ENCODE measurements at places on chromosomes 2 and 18. TPM values are rescaled to one million over a fixed set of nuclear protein-coding genes. Genes with fewer than 3 reads are reported as not detected.

DNA sequence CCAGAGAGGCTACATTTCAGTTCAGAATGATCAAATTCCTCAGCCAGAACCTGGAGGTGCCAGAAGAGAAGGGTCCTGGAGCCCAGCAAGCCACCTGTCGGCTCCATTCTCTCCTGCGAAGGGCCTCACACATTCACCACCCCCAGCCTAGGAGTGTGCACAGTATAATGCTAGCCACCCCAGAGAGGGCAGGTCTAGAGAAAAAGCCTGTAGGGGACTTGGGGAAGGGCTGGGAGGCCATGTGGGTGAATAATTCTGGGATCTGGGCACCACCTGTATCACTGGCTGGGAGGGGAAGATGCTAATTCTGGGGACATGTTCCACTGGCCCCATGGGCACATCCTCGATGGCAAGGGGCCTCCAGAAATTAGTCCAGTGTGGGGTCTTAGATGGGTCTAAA lies 127.6 kb upstream of the HNMT start:
- no peak for DNase-seq

- no peak for DNase-seq
Observed at GRCh38 chr2:134170294-134170693, 83.6 kb upstream of the MGAT5 start.

DNA sequence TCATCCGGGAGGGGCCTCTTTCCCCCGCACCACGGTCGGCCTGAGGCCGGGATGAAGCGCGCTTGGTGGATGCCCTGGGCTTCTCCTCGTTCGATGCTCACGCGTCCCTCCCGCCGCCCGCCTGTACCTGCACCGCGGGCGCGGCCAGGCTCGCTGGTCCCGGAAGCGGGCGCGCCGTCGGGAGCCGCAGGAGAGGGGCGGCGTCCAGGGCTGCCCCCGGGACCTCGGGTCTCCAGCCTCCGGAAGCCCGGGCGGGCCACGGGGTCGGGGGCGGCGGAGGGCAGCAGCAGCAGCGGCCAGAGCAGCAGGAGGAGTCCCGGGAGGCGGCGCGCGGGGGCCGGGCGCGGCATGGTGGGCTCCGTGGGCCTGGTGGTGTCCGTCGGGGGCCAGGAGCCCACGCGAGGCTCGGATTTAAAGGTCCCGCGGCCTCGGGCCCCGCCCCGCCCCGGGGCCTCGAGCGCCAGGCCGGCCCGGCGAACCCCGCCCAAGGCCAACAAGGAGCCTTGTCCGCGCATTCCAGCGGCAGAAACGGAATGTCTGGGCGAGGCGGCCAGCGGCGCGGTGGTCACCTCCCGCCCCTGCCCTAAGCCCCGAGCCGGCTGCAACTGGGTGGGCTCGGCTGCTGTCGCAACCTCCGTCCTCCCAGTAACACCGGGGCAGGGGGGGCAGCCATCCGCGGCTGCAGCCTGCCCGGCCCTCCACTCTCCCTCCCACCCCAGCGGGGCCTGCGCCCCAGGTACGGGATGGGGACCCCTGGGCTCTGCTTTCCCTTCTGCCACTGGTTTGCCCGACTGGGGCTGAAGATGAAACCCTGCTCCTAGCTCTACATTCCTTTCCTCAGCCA lies at the start of gene MATN3:
Gene MATN3 (minus strand): TSS at position 387 of the 844 bp plus-strand sequence. CDS start 37 bp downstream, at position 350.
- DNase-seq, result no peak

DNA sequence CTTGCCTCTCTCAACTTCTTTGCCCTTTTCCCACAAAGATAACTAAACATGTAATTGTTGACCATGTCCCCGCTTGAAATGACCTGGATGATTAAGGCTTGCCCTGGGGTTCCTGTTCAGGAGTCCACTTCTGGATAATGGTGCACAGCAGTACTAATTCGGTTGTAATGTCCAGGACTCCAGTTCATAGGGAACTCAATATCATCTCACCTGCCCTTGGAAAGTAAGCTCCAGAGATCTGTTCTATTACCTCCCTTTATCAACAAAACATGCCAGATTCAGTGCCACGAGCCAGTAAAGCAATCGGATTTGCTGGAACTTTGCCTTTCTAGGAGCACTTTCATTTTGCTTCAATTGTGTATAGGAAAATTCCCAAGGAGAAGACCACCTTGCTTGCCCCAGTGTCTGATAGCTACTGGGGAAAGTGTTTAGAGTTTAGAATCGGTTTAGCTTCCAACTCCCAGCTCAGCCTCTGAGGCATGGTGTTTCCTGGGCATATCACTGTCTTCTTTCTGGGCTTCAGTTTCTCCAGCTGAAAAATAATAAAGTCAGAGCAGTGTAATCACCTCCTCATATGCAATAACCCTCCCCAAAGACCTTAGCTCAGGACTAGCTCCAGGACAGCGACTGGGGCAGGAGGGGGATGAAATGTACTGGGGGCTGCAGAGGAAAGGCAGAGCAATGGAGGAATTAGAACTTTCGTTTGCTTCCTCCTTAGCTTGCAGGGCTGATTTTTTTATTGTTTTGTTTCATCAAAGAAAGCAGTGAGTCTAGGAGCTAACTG lies 162.6 kb upstream of the CYRIA start:
- no peak for DNase-seq

GRCh38 chr2:46369783-46370182 lies 72.6 kb downstream of the EPAS1 start:
- no peak for DNase-seq

GRCh38 chr18:36890598-36890997 lies 61.7 kb downstream of the KIAA1328 start:
- DNase-seq, result no peak

DNA sequence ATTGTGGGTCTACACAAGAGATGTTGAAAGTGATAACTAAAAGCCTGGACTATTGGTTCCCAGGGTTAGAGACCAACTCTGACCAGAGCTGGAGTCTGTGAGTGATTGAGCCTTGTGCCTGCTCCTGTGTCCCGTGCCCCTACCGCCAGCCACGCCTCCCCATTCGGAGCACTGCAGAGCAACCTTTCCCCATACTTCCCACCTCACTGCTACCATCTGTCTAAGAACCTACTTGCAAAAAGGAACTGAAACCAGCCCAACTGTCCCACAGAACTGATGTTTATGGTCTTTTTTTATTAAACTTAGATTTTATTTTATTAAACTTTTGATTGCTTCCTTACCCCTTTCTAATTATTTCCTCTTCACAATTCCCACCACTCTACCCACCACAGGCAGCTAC lies 300.3 kb upstream of the MGAT5 start:
- no peak for DNase-seq

GRCh38 chr2:74893332-74893731 lies 59.4 kb downstream of the HK2 start:
- DNase-seq, result no peak

GRCh38 chr18:45423659-45424058 lies 191.6 kb upstream of the SLC14A2 start:
- DNase-seq, result no peak

GRCh38 chr18:31773774-31774476 lies 13.2 kb upstream of the SLC25A52 start:
- no peak for DNase-seq

GRCh38 chr18:63180971-63181376 lies 138.6 kb downstream of the BCL2 start:
- no peak for DNase-seq

GRCh38 chr2:232613538-232614134 lies 19.8 kb upstream of the EFHD1 start:
- no peak for DNase-seq

- no peak for DNase-seq
Observed at GRCh38 chr2:72032481-72033041, 115.1 kb downstream of the CYP26B1 start.

GRCh38 chr2:207308519-207309224 lies 142.9 kb upstream of the KLF7 start:
- no peak for DNase-seq

DNA sequence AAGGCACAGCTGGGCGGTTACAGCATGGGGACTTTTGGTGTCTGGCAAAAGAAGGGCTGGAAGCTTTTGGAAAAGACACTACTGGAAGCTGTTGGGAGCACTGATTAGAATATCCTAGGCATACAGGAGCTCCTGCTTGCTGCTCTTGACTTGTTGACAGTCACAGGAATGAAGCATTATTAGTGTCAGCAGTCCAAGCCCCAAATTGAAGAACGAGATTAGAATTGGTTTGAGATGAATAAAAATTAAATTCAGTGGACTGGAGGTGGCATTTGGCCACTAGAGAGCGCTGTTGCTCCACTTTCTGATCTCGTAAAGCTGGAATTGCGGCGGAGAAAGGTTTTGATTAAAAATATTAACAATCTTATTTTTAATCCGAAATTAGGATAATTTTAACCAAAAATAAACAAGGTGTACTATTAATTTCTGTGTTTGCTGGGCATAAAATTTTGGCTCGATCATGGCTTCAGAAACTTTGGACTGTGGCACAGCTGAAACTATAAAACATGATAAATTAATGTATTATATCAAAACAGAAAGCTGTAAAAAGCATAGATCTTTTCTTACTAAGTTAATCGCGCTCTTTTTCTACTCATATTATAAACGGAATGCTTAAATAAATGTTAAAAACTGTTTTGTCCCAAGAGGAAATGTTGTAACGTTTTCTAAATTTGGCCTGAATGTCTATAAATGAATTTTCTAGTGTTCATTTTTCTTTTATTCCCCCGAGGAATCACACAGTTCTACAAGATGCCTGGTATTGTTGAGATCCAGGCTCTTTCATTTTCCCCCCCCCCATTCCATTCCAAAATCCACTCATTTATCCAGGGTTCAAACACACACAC lies 2.4 kb upstream of the HOXD8 start:
- DNase-seq, result peak; percentile 57

DNA sequence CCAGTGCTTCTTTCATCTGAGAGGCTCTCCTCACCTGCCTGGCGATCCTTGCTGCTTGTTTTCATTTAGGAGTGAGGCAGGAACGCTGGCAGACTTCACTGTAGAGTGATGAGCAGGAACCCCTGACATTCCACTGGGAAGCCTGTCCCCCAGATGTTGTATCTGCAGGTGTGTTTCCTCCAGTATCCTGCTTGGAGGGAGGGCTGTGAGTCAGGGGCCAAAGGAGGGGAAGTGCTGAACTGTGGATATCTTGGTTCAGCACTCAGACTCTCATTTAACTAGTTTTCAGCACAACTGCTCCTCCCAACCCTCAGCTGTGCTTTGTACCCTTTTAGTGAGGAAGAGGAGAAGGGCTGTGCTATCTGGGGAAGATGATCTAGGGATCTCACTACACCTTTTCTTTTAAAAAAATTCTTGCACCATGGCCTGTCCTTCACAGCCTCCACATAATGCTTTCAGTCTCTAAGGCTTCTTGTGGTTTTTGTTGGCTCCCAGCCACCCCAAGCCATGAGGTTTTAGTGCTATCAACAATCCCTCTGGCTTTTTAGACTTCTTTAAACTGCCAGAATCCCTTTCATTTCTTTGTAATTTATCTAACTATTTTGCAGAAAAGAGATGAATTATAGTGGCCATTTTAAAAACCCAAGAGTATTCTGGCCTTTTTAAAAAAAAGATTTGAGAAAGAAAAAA lies 11.2 kb downstream of the ANKAR start:
- DNase-seq, result no peak

DNA sequence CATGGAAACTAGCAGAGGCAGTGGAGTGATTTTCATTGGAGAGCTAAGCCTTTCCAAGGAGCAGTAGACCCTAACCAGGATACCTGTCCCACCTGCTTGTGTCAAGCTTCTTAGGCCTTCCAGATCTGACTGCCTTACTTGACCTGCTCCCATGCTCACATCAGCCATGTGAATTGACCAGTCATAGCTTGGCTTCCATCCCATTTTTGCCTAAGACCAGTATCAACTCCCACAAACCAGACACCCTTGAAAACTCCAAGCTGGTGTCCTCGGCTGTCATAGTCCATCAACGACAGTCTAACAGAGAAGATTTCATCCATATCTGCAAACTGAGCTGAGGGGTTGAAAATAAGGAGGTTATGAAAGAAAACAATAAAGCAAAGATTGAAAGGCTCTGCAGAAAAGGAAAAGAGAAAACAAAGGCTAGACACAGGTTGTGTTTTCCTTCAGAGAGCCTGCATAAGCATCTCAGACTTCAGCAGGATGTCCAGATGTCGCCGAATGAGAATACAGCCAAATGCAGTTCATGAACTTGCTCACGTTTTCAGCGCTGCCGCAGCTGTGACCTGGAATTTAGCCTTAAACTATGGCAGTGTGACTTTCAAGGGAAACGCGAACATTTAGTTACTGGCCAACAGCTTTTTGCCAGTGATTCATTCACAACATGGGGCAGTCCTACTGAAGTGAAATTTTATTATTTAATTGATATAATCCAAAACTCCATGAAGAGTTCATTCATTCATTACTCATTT lies 868.1 kb upstream of the ID2 start:
- no peak for DNase-seq

- DNase-seq, result no peak
Observed at GRCh38 chr18:26046419-26047077, 43.9 kb downstream of the SS18 start.

DNA sequence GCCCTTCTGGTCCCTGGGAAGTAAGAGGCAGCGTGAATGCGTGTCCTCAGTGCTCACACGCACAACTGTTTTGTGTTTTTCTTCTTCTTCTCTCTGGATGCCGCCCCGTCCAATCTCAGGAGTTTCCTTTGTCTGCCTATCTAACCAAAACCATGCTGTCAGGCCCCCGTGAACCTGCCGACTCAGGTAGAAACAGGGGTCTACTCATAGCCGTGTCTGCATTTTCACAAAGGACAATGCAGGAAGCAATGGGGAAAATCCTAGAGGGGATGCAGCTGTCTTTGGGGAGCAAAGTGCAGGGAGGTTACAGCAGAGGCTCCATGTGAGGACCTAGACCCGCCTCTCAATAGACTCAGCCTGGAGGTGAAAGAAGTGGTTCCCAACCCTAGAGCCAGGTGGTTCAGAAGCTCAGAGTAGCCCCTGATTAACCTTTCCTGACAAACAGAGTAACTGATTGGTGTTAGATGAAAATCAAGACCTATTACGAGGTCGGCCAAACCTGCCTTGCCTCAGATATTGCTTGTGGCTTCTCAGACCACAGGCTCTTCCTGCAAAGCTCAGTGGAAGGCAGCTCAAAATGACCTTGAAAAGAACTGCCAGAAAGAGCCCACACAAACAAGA lies 49.3 kb downstream of the CD226 start:
- peak; percentile 14 for DNase-seq

DNA sequence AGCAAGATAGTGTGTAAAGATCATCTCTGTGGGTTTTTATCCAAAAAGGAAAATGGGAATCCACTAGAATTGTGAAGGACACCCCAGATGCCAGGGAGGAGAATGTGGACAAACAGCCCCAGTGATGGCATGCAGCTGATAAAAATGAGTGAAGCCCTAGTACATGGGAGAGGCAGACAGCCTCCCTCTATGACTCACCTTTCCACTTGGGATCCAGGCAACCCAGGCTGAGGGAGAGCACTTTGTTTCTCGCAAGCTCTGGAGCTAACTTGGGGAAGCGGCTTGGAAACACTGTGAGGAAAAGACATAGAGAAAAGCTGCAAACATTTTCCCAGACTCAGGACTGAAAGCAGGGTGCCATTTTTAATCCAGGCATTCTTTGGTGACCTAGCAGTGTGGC lies 5.3 kb upstream of the FLACC1 start:
- DNase-seq, result no peak

Gene IL36RN
- not detected for polyA plus RNA-seq

Gene YIPF4
- 22.9 TPM for polyA plus RNA-seq

Gene GPAT2
- 8.9 TPM for polyA plus RNA-seq

Gene ALPP
- not detected for polyA plus RNA-seq

Gene LYG2
- polyA plus RNA-seq, result not detected

Gene ST6GAL2
- not detected for polyA plus RNA-seq

Gene GPR39
- polyA plus RNA-seq, result not detected

Gene TRABD2A
- 36.6 TPM for polyA plus RNA-seq

Gene LIPG
- not detected for polyA plus RNA-seq

Gene LOXHD1
- polyA plus RNA-seq, result not detected

Gene ITGB6
- polyA plus RNA-seq, result not detected

Gene SNORC
- polyA plus RNA-seq, result not detected
